OCI-M1 (cell line): ENCODE measurements at places on chromosomes 1 and 21.

DNA sequence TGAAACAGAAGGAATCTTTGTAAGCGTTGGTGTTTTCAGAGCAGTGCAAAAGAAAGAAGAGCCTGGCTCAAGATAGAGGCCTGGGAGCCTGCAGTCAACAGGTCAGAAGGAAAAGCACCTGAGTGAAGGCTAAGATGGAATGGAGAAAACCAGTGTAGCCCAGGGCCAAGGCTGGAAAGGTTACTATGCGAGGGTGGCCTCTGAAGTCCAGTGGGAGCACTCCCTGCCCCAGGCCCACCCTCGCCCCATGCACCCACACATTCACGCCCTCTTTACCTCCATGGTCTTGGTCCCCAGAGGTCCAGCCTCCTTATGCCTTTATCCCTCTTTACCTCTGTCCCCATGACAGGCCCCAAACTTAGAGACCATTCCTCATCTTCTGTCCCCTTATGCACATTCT lies 169.2 kb upstream of the ZNF644 start:
- no peak for DNase-seq

GRCh38 chr1:3598051-3598491 lies 13.2 kb downstream of the MEGF6 start:
- DNase-seq, result no peak

- no peak for DNase-seq
Measured at GRCh38 chr1:17723684-17724083, 31.4 kb upstream of the ACTL8 start.

DNA sequence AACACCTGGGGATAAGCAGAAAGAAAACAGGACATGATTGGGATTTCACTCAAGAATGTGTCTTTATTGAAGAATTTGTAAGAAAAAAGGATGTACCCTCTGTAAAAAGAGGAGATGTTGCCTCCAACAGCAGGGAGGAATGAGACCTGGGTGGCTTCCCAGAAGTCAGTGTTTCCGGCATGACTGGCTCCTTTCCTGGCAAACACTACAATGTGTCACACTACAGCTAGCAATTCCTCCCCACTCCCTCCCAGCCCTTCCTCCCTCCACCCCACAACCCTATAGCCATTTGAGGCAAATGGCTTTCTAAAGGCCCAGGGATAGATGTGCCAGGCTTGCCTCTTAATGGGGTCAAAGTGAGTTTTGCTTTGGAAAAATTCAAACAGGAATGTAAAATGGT lies 11.5 kb upstream of the COL8A2 start:
- no peak for DNase-seq

- no peak for DNase-seq
Measured at GRCh38 chr1:54640863-54641836, at the start of gene MROH7. Gene MROH7 (plus strand): TSS chr1:54641786. CDS start chr1:54652927, 11,141 bp downstream.

DNA sequence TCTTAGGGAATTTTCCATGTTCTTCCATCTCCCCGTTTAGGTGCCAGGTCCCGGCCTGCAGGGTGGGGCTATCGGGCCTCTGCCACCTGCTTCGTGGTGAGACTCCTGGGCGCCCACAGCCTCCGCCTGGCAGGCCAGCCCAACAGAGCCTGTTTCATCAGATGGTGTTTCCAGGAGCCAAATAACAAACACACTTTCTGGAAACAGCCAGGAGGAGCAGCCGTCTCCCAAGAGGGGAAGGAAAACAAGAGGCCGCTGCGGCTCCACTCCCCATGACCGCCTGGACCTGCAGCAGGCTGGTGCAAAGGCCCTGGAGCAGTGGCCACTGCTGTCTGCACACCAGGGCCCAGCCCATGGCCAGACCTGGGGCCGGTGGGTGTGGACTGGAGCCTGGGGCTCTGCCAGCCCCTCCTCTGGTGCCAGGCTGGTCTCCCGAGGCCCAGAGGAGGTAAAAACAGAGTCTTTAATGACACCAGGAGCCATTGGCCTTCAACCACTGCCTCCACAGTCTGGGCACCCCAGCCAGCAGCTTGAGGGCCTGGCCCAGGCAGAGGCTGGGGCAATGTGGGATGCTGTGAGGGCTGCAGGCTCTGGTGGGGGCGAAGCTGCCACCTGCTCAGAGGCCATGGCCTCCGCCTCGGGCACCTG lies 55.0 kb downstream of the SLX9 start:
- no peak for DNase-seq

DNA sequence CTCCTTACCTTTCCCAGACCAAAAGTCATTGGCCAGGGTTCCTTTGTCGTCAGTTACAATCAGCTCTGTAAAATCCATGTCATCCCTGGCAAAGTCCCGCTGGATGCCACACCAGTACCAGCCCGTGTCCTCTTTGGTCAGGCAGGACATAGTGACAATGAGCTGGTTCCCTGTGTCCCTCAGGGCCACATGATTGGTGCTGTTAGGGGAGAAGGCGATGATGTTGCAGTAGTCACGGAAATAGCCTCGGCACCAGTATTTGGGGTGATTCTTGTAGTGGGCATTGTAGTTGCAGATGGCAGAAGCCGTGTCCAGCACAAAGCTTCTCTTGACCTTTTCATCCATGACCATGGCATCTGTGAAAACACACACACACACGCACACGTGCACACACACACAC lies 14.8 kb downstream of the ADORA3 start:
- no peak for DNase-seq

GRCh38 chr1:23102289-23102688 lies 66.4 kb downstream of the LUZP1 start:
- no peak for DNase-seq

DNA sequence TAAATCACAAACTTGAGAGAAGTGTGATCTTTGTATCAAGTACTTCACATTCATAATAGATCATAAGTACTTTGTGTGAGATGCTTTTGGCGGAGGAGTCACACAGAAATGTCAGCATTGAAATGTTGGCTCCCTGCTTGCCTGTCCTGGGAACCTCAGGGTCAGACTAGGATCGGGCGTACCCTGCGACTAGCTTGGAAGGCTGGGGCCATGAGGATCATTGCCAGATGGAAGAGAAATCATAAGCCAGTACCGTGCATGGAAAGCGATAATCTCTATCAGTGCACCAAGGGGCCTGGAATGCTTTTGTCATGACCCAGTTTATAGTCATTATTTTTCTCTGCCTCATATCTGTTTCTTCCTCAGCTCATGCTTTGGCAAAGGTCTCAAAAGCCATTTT lies 35.5 kb downstream of the MTR start:
- DNase-seq, result no peak

DNA sequence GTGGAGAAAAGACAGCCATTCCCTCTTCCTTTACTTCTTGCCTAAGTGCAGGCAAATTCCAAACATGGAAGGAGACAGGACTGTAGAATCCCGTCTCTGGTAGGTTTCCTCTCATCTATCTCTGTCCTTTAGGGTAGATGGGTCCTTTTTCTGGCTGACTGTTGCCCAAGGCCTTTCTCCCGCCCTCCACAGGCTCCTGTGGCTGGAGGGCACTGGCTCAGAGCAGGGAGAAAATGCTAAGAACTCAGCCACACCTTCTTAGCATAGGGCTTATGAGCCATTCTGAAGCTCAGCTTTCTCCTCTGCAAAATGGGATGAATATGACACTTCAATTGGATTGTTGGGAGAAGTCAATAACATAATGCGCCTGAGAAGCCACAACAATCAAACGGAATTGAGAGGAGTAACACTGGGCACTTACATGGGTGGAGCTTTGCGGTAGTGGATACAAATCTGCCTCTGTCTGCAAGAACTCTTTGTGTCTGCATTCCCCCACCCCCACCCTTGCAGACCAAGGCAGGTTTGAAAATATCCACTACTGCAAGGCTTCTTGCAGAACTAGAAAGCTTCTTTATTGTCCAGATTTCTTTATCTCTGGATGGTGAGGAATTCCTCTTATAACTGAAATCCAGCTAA lies 94.7 kb downstream of the CSMD2 start:
- DNase-seq, result no peak

GRCh38 chr1:191065771-191066170 lies 588.1 kb upstream of the BRINP3 start:
- peak; percentile 92 for DNase-seq

- peak; percentile 85 for DNase-seq
Measured at GRCh38 chr1:171188388-171189266, 3.5 kb downstream of the FMO2 start.

GRCh38 chr1:15739745-15740144 lies 2.6 kb upstream of the TMEM82 start:
- DNase-seq, result no peak

- DNase-seq, result no peak
Measured at GRCh38 chr1:14724246-14724645, 125.8 kb downstream of the KAZN start.

DNA sequence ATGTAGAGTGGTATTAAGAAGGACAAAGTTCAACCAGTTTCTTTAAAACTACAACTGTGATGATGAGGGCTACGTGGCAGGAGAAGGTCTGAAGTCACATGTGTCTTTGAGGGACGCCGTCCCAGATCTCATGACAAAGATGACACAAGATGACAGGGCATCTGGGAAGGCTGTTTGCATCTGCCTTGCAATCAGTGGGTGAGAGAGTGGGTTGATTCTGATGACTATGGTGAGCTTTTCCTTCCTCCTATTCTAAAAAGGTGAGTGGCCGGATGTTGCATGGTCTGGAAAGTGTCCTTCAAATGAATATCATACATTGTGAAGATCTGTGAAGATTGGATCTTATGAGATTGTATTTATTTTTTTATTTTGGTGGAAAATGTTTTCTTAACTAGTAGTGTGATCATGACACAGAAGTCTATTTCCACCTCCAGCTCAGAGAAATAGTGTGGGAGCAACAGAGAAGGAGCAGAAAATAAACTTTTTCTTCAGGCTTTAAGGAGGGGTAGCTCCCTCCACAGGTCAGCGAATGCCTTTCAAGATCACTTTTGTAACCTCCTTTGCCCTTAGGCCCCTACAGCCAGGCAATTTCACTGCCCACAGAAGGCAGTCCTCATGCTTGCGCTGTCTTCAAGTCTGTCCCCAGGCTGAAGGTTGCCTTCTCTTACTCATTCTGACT lies 76.0 kb upstream of the ATF3 start:
- no peak for DNase-seq

- DNase-seq, result no peak
Measured at GRCh38 chr21:44082648-44083440, 24.4 kb upstream of the PWP2 start.

- no peak for DNase-seq
Measured at GRCh38 chr1:167093846-167094516, at the start of gene STYXL2. Gene STYXL2 (plus strand): TSS chr1:167094075. CDS start chr1:167094850, 775 bp downstream.

GRCh38 chr1:7379441-7379971 lies 391.6 kb upstream of the VAMP3 start:
- DNase-seq, result no peak

DNA sequence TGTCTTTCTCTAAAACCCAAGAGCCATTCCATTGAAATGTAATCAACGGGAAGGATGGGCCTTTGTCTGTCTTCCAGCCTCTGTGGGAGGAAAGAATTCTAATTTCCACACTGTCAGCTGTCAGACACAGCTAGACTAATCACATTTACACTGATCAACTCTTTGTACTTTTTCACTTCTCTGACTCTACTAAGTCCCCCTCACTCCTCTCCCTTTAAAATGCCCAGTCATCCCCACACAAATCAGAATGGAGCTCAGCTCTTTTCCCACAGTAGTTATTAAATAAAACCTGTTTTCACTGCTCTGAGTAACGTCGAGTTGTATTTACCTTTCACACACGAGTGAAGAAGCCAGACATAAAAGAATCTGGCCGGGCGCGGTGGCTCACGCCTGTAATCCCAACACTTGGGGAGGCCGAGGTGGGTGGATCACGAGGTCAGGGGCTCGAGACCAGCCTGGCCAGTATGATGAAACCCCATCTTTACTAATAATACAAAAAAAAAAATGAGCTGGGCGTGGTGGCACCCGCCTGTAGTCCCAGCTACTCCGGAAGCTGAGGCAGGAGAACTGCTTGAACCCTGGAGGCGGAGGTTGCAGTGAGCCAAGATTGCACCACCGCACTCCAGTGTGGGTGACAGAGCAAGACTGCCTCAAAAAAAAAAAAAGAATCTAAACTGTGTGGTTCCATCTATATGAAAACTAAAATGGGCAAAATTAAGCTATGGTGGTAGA lies 13.3 kb downstream of the ZBTB8OS start:
- DNase-seq, result no peak

- DNase-seq, result no peak
Measured at GRCh38 chr1:18145851-18146618, 38.4 kb downstream of the IGSF21 start.

DNA sequence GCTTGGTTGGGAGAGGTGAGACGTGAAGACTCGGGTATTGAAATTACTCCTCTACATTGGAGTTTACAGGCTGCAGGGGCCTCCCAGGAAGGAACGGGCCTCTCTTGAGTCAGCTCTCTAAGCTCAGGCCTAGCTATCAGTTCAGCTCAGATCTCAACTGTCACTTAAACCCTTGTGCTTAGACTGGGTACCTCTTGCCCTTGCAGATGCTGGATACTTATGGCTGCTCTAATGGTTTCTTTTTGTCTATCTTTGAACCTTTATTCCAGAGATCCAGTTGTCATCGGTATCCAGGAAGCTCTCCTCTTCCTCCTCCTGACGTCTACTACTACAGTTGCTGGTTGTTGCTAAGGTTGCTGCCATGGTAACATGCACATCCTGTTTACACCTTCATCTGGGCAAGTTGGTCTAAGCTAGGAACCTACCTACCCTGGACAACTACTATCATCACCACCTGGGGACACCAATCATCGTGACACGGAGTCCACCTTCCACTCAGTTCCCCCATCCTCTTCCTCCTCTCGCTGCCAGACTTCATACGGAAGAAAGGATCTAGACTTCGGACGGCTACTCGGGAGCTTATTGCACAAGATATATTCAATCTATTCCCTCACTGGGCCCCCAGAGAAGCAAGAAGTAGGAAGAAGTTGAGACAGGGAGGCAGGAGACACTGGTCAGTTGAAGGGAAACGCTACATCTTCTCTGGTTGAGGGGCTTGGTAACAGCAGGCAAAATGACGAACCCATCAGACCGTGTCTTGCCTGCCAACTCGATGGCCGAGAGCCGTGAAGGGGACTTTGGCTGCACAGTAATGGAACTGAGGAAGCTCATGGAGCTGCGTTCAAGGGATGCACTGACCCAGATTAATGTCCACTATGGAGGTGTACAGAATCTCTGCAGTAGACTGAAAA lies 56.1 kb downstream of the ATP2B4 start:
- DNase-seq, result peak; percentile 51

- DNase-seq, result no peak
Measured at GRCh38 chr1:27520651-27521050, 30.7 kb upstream of the WASF2 start.

GRCh38 chr1:117555806-117556205 lies 50.0 kb upstream of the TENT5C start:
- DNase-seq, result no peak

DNA sequence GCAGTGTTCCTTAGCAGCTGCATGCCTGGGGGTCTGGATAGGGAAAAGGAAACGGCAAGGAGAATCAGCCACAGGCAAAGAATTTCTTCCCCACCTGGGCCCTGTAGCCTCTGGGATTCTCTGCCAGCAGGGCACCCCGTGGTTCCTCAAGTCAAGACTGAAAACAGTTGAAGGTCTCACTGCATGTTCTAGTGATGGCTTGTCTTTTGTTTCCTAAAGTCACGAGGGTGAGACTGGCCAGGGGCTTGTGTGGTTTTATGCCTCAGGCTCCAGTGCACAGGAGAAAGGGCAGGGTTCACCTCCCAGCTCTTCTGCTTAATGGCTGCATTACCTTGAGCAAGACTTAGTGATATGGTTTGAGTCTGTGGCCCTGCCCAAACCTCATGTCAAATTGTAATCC lies 53.2 kb upstream of the B3GALT5 start:
- no peak for DNase-seq
